ENCODE measurements at places on chromosomes 6 and 20.

DNA sequence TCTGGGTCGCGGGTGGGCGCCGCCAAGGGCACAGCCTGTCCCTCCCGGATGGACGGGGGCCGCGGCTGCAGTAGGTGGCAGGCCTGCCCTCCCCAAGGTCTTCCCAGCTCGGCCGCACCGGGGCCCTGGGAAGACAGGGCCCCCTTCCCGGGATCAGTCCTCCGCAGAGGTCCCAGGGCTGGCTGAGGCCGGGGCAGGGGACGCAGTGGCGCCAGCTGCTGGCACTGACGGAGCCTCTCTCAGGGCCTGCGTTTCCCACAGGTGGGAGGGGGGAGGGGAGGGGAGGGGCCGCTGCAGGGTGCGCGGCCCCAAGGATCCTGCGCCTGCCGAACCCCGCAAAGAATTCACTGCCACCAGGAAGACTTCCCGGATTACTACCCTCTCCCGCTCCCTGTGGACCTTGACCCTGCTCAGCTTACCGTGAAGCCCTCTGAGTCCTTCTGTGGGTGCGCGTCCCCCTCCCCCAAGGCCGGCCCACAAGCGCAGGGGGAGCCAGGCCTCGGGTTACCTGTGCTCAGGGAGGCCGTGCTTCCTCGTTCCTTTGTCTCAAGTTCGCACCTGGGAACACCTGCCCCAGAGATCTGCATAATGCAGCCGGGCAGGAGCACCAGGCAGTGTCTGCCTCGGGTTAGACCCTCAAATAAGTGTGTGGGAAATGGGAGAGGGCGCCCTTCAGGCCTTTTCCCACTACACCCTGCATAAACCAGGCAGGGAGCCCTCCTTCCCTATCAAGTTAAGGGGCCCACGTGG is 5.1 kb downstream of the LZTS3 start:
- no peak for DNase-seq

GRCh38 chr6:147958683-147959082 is 384.0 kb upstream of the SASH1 start:
- no peak for DNase-seq

- no peak for DNase-seq
Measured at GRCh38 chr6:17454316-17455005, 61.1 kb downstream of the CAP2 start.

GRCh38 chr6:82066991-82067411 is 180.5 kb downstream of the IBTK start:
- DNase-seq: no peak

DNA sequence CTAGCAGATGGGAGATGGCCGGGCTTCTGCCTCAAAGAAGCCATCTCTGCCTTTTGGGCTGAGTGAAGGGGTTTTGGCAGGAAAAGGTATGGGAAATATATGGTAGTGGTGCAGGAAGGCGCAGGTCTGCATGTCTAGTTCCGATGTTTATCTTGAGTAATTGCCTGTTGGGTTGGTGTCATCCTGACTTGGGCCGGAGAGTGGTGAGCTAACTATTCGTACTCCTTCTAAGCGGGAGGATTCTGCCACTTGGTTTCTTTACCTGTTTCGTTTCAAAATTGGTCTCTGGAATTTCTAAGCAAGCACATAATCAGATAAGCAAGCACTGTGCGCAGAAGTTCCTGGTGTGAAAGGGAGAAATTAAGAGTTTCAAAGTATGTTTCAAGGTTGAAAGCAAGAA is 229.6 kb downstream of the SAMD5 start:
- DNase-seq: no peak

DNA sequence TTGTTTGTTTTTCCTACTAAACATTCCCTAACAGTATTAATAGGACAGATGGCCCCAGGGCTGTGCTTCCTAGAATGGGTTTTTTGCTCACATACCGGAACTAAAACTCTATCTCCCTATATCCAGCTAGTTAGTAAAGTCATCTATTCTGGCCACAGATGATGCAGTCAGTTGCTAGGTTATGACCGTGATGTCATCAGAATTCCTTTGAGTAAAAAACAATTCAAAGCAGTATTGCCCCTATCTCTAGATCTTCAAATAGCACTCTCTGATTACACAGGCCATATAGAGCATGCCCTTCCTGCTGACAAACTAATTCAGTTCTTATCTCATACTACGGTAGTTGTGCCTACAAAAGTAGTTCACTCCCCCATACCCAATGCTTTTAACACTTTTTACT is 17.9 kb upstream of the ZNF451 start:
- DNase-seq: no peak

DNA sequence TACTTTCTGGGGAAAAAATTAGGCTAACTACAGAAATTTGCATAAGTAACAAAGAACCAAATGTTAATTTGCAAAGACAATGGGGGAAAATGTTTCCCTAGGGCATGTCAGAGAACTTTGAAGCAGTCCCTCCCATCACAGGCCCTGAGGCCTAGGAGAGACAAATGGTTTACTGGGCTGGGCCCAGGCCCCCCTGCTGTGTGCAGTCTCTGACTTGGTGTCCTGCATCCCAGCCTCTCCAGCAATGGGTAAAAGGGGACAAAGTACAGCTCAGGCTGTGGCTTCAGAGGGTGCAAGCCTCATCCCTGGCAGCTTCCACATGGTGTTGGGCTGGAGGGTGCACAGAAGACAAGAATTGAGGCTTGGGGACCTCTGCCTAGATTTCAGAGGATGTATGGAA is 788.4 kb downstream of the FRK start:
- DNase-seq: no peak

- DNase-seq: no peak
Measured at GRCh38 chr6:163249651-163250101, 164.8 kb upstream of the QKI start.

GRCh38 chr6:111802720-111803330 is 70.4 kb downstream of the FYN start:
- no peak for DNase-seq

- DNase-seq: no peak
Measured at GRCh38 chr6:157982563-157983405, 1.1 kb downstream of the SYNJ2 start.

DNA sequence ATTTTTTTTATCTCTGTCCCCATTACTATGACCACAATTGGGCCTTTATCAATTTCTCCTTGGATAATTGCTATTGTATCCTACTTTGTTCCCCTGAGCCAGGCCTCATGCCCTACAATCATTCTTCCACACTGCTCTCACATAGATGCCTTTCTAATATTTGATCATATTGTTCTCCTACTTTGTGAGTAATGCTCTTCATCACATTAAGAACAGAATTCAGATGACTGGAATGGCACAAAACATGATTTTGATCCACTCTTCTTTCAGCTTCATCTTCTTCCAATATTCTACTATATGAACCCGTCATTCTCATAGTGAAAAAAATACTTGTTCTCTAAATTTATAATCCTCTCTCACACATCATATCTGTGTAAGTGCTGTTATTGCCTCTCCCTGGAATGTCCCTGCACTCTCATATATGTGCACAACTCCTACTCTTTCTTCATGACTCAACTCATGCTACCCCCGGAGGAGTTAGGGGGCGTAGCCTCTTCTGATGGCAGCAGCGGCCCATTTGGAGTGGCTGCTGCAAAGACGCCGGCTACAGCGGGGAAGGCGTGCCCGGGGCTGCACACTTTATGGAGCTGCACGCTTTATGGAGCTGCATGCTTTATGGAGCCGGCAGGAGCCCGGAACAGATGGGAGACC is 25.3 kb upstream of the HACE1 start:
- no peak for DNase-seq

DNA sequence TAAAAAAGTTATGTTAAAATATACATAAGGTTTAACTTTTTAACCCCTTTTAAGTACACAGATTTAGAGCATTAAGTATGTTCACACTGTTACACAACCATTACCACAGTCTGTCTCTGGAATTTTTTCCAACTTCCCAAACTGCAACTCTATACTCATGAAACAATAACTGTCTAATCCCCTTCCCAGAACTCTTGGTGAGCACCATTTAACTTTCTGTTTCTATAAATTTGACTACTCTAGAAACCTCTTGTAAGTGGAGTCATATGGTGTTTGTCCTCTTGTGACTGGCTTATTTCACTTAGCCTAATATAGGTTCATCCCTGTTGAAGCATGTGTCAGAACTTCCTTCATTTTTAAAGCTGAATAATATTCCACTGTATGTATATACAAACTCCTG is 98.1 kb downstream of the MAP3K7 start:
- DNase-seq: no peak

DNA sequence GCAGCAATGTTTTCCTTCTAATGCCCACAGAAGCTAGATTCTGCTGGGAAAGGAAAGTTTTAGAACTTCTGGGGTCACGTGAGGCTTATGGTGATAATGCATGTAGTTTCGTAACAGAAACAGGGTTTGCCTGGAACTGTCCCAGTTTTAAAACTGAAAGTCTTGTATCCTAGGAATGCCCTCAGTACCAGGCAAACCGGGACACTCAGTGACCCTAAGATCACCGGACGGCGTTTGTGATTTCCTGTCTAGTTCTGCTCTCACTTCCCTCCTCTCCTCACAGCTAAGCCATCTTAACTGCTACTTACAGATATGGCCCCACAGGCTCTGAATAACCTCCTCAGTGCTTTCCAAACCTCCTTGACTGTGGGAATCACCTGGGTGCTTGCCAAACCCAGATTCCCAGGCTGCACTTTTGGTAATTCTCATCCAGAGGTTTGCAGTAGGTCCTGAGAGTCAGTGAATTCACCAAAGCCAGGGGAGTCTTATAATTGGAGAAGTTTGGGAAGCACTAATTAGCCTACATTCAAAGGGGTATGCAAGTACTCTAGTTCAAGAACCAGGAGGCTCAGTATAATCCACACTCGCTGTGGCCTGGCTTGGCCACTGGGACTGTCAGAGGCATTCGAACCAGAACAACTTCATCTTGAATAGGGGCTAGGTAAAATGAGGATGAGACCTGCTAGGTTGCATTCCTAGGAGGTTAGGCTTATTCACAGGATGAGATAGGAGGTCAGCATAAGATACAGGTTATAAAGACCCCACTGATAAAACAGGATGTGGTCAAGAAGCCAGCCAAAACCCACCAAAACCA is 231.6 kb upstream of the MYLIP start:
- DNase-seq: no peak

- no peak for DNase-seq
Measured at GRCh38 chr6:130776287-130776925, 50.8 kb upstream of the SMLR1 start.

GRCh38 chr6:147603392-147604081 is 95.0 kb downstream of the SAMD5 start:
- no peak for DNase-seq

GRCh38 chr20:36045373-36045714 is 77.0 kb downstream of the CNBD2 start:
- DNase-seq: no peak

GRCh38 chr6:74044417-74045096 is 348.6 kb downstream of the CD109 start:
- no peak for DNase-seq

DNA sequence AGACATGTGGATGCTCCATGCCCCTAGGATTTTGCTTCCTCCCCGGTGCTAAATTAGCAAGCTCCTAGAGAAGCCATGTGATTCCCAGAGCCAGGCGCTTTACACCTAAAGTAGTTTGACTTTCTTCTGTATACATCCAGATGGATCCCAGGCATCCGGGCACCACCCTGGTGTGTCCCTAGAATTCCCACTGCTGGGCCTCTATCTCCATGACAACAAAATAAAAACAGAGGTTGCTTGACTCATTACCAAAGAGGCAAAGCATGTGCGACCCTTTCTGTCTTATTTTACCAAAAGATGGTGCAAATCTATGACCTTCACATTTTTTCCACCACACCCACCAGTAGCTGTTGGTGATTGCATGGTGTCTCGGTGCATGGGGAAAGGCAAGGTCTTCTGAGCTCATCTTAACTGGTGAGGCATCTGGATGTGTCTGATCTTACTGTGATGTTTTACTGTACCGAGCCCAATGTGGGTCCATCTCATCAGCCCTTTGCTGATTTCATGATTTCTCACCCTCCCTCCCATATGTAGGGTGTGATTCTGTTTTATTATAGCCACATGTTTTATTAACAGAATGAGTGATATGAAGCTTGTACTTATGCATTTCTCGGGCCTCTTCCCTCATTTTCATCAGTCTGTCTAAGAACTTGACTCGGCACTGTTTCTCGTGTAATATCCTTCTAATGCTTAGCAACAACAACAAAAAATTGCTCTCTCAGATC is 27.4 kb upstream of the VAPB start:
- DNase-seq: no peak

DNA sequence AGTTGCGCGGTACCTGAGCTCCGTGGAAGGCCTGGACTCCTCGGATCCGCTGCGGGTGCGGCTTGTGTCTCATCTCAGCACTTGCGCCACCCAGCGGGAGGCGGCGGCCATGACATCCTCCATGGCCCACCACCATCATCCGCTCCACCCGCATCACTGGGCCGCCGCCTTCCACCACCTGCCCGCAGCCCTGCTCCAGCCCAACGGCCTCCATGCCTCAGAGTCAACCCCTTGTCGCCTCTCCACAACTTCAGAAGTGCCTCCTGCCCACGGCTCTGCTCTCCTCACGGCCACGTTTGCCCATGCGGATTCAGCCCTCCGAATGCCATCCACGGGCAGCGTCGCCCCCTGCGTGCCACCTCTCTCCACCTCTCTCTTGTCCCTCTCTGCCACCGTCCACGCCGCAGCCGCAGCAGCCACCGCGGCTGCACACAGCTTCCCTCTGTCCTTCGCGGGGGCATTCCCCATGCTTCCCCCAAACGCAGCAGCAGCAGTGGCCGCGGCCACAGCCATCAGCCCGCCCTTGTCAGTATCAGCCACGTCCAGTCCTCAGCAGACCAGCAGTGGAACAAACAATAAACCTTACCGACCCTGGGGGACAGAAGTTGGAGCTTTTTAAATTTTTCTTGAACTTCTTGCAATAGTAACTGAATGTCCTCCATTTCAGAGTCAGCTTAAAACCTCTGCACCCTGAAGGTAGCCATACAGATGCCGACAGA is 9.9 kb downstream of the HEY2 start:
- no peak for DNase-seq

GRCh38 chr20:32353848-32354496 is 4.2 kb upstream of the ASXL1 start:
- no peak for DNase-seq

DNA sequence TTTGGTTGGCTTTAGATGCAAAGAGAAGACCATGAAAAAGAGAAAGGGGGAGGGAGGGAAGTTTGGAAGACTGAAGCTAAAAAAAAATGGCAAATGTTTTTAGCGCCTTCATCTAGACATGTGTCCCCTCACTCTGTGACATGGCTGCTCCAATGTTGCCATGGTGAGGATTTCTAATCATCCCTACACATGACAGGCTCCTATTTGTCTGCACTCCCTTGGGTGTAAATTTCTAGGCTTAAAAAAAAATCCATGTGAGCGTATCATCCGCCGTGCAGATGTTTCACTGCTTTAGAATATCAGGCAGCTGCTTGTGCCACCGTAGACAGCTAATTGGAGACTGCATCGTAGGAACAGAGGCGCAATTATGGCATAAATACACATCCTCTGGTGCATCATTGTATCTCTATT is 761.1 kb upstream of the MMS22L start:
- DNase-seq: no peak

DNA sequence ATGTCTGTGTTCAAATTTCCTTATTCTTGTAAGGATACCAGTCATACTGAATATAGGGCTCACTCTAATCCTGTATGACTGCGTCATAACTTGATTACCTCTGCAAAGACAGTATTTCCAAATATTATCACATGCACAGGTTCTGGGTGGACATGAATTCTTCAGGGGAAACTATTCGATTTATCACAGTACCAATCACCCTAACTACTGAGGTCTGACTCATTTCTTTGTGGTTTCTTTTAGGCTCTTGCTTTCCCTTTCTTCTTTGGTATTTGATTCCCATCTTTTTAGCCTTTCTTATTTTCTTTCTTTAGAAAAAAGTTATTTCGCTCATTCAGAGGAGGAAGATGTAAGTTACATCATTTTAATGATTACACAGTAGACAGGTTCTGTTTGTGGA is 40.3 kb upstream of the TBX18 start:
- DNase-seq: no peak

- DNase-seq: no peak
Measured at GRCh38 chr6:37536491-37537190, 36.9 kb upstream of the CCDC167 start.

Data from activated naive CD4-positive, alpha-beta T cell (primary cell).